ENCODE measurements at places on chromosomes 2 and 18.

GRCh38 chr2:221111739-221112138 is 460.4 kb downstream of the EPHA4 start:
- DNase-seq, result no peak

DNA sequence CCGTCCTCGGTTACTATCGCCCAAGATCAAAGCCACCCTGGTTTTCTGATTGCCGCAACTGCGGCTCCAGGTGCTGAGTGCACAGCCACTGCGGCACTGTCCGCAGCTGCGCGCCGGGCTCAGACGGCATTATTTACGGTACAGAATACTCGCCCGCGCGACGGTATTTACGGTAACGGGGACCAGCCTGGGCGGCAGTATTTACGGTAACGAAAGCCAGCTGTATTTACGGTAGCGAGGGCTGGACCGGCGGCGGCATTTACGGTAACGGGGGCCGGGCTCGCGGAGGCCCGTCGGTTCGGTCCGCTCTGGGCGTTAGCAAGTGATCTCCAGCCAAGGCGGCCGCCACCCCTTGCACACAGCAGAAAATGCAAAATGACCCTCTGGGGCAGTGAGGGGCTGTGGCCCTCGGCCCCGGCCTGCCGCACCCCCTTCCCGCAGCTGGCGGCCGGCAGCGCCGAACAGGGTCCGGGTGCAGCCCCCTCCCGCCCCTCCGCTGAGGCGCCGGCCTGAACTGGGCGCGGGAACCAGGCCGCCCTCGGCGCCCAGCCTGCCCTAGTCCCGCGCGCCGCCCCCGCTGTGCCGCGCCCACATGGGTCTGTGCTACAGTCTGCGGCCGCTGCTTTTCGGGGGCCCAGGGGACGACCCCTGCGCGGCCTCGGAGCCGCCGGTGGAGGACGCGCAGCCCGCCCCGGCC is at the start of gene GNAL:
Gene GNAL (plus strand): TSS at position 293 of the 697 bp plus-strand sequence. CDS start 300 bp downstream, at position 593.
- DNase-seq, result peak; percentile 61

- DNase-seq, result no peak
Measured at GRCh38 chr2:207219081-207219630, 53.4 kb upstream of the KLF7 start.

DNA sequence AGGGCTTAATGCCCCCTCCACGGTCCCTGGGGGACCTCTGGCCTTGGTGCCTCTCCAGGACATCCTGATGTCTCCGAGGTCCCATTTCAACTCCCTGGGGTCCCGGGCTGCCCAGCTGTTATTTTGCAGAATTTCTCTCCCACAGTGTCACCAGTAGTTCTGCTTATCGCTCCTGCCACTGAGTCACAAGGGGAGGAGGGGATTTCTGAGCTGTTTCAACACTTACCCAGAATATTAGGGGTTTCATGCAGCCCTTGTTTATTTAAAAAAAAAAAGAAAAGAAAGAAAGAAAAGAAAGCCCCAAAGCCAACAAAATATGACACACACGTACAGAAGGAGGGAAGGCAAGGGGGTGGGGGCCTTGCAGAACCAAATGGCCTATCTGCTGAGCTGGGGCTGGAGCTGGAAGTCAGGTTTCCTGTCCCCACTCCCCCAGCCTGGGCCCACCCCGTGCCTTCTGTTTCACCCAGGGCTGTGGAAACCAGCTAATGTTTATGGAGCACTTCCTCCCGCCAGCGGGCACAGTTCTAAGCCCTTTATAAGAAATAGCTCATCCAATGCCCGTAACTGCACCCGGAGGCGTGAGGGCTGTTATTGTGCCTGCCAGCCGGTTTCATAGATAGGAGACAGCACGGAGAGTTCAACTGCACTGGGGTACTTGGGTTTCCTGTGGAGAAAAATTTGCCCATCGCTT is 8.4 kb upstream of the ARID5A start:
- no peak for DNase-seq

- DNase-seq, result no peak
Measured at GRCh38 chr2:116435648-116436047, 1378.8 kb upstream of the DDX18 start.

- DNase-seq, result no peak
Measured at GRCh38 chr2:114068438-114068837, 178.5 kb downstream of the ACTR3 start.

DNA sequence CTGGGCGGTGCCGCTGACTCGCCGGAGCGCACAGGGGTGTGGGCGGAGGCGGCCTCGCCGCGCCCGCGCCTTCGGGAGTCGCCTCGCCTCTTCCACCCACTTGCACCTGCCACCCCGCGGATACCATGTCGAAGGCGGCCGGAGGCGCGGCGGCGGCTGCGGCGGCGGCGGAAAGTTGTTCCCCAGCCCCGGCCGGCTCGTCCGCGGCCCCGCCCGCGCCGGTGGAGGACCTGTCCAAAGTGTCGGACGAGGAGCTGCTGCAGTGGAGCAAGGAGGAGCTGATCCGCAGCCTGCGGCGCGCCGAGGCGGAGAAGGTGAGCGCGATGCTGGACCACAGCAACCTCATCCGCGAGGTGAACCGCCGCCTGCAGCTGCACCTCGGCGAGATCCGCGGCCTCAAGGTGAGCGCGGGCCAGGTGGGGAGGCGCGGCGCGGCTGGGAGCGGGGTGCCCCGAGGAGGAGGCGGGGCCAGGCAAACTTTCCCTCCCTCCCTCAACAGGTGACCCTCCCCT is 766 bp downstream of the CCDC85A start:
- no peak for DNase-seq

DNA sequence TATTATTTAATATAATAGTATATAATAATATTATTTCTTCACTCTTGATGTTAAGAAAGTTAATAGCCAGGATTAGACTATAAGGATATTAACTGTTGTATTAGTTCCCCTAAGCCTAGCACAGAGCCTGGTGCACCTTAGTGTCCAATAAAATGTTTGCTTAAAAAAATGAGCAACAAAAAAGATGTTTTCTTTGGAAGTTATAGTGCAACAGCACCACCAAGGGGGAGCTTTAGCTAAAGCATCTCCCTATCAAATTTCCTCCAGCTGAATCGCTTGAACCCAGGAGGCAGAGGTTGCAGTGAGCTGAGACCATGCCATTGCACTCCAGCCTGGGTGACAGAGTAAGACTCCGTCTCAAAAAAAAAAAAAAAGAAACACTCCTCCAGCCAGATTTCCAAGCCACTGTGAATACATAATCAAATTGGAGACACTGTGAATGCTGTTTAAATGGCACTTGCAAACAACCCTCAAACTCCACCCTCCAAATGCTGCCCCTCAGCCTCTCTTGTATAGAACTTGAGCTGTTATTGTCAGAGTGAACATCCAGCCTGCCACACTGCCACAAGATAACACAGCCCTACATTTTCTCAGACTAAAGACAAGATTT is 221.9 kb downstream of the DYM start:
- DNase-seq, result no peak

DNA sequence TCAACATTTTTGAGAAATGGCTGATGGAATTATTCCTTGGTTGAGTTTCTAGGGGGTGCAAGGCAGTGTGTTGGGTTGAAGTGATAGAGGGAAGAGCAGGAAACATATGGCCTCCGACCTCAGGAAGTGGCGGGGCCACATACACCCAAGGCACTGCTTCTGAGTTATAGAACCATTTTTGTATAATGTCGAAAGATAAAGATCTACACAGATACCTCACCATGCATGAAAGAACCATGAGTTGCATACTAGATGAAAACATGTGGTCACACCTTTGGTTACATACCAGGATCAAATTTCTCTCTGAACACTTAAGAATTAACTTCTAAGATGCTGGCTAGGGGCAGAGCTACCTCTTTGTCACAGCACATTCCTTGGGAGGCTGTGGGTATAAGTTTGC is 23.2 kb downstream of the LAMA3 start:
- no peak for DNase-seq

DNA sequence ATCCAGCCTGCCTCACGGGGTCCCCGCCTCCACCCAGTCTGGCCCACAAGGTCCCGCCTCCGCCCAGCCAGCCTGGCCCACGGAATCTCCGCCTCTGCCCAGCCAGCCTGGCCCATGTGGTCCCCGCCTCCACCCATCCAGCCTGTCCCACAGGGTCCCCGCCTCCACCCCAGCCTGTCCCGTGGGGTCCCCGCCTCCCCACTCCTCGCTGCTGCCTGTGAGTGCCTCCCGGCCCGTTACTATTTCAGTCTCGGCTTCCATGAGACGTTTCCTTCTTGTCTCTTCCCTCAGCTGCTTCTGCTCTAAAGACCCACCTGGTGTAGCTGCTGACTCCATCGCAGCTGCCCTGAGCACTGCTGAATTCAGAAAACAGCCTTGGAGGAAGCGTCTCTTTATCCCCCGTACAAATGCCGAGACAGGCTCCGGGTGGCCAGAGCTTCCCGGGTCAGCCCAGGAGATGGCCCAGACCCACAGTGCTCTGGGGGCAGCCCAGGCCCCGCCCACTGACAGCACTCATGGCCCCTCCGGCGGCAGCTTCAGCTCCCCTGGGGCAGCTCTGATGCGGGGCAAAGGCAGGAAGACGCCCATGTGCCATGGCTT is 69.8 kb downstream of the NFATC1 start:
- DNase-seq, result peak; percentile 72

- no peak for DNase-seq
Measured at GRCh38 chr2:228072669-228073068, 108.8 kb downstream of the SPHKAP start.

DNA sequence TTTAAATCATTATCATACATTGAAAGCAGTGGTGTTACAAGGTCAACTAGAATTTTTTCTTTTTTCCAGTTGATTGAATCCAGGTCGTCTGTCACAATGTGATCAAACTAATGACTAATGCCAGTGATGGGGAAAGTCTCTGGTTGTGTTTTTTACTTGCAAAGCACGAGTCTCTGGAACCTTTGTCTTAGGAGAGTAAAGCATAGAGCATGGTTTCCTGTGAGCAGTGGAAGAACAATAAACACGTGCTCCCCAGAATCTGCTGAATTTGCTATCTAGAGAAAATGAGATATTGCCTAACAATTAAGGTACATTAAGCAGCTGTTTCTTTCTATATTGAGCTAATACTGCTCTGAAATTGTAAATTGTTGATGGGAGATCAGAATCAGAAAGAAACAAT is 1332.4 kb upstream of the TMEFF2 start:
- DNase-seq, result no peak

DNA sequence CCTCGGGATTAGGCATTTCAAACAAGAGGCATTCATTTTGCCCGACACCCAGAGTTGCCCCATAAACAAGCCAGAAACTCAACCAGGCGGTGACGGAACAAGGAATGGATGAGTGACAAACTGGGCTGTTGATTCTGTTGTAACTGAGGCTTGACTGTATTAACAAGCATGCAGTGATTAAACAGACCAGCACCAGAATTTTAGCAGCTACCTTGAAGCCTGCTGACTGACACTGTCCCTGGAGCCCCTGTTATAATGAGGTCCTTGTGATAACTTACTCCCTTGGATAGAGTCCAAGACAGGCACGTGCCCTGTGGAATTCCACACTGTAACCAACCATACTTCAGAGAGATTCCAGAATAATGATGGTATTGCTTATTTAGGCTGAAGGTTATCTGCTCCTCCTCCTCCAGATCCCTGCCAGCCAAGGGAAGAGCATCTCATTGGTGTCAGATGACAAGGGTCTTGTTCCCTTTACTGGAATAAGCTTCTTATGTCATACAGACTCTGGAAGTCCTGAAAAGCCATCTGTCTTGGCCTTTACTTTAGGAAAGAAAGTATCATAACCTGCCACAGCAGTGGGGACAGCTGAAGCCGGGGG is 97.1 kb upstream of the RMDN2 start:
- no peak for DNase-seq

DNA sequence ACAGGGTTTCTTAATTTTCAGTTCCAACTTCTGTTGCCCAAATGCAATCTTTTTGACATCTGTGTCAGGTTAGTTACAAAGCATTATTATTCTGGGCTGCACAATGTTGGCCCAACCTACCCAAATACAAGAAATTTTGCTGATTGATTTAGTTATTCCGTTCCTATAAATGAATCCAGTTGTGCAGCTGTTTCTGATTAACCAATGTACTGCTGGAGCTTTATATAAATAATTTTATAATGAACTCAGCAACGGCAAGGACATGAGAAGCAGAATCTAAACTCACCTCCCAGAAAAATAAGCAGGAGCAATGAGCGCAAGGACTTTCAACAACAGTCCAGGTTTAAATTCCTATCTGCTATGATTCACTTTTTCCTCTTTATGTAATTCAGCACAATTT is 76.3 kb upstream of the WIPF1 start:
- no peak for DNase-seq

DNA sequence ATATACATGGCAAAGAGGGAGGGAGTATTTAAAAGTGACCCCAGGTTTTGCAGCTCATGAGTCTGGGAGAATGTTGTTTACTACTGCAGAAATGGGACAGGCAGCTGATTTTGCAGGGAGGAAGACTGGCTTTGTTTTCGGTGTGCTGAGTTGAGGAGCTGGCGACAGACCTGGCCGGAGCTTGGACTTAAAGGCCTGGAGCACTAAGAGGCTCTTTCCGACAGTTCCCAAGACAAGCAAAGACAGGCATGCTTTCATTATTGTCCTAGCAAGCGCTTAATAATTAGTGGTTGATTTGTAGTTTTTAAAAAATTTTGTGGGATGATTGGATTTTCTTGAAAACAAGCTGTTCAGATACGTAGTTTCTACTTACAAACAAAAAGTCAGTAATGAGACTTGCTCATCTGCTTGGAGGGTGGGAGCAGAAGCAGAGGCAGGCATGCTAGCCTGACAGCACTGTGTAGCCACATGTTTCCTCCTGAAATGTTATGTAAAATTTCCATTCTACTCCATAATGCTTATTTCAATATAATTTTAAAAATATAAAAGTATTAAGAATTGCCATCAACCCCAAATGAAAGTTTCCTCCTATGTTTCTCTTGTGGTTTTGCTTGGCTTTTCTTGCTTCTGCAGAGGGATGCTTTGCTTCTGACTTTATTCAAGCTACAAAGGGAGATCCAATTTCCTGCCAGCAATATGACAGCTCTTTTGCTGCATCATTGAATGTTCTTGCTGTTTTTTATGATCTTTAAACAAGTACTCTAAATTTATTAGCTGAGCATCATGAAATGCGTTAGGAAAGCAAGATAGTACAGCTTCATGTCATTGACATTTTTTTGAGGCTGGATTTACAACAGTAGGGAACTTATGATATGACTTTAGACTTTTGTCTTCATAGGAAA is 75.8 kb downstream of the PHLPP1 start:
- DNase-seq, result no peak

DNA sequence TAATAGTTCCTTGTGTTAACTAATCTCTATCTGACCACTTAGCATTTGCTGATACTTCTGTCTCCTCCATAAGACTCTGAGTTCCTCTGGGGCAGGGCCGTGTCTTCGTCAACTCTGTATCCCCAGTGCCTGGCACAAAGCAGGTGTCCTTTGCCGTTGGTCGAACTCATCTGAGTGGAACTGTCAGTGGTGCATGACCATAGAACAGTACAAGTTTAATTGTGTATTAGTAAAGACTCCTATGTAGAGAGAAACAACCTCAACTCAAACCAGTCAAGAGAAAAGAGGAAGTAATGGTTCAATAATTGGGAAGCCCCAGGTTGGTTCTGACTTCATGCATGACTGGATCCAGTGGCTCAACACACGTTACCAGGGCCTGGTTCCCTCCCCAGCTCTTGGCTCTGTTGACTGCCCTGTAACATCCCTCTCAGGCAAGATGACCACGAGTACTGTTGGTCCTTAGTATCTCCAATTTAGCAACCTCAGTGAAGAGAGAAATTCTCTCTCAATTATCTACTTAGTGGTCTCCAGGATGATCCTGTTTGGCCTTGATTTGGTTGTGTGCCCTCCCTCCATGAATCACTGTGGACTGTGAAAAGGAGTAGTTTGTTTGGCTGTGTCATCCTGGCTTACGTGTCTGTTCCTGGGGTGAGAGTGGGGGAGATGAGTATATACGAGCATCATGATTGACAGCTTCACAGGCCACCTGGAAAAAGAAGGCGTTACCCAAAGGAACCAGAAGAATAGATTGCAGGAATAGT is 58.5 kb upstream of the MSH6 start:
- DNase-seq, result no peak

- no peak for DNase-seq
Measured at GRCh38 chr2:202612145-202612544, 22.6 kb upstream of the FAM117B start.
